Stimulated activated CD4-positive, alpha-beta T cell treated with anti-CD3 and anti-CD28 coated beads, Interleukin-2, amount 100 ng/mL, for 24 hours (primary cell): ENCODE measurements at places on chromosomes 7 and 10.

DNA sequence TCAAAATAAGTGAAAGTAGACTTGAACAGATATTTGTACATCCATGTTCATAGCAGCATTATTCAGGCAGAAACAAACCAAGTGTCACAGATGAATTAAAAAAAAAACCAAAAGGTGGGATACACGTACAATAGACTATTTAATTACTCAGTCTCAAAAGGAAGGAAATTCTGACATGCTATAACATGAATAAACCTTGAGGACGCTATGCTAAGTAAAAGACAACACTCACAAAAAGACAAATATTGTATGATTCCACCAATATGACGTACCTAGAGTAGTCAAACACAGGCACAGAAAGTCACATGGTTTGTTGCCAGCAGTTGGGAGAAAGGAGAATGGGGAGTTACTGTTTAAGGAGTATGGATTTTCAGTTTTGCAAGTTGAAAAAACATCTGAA, 18.0 kb upstream of the CFAP70 start:
- no peak for DNase-seq

- DNase-seq: no peak
Observed at GRCh38 chr10:93068411-93069244, 5.1 kb upstream of the CYP26A1 start.

DNA sequence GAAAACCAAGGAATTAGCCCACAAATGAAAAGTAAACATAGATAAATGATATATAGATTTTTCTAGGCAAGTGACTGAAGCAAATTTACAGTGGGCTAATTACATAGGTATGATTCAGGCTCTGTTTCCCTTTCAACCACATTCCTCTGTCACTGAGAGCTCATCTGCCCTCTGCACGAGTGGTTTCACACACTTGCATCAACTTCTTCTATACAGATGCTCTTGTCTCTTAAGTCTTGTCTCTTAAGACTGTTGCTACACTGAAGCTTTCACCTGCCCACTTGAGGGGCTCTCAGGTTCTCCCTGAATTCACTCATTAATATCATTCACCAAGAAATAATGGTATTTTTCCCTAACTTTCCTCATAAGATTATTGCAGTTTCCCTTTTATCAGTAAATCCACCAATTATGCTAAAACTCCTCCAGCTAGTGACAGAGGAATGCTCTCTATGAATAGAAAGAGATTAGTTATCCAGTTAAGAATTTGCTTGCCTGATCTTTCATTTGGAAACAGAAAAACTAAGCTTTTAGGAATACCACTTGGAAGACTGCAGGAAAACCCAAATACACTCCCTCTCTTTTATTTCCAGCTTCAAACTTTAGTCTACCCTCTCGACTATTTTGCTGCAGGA, 95.7 kb downstream of the ELAPOR2 start:
- no peak for DNase-seq

DNA sequence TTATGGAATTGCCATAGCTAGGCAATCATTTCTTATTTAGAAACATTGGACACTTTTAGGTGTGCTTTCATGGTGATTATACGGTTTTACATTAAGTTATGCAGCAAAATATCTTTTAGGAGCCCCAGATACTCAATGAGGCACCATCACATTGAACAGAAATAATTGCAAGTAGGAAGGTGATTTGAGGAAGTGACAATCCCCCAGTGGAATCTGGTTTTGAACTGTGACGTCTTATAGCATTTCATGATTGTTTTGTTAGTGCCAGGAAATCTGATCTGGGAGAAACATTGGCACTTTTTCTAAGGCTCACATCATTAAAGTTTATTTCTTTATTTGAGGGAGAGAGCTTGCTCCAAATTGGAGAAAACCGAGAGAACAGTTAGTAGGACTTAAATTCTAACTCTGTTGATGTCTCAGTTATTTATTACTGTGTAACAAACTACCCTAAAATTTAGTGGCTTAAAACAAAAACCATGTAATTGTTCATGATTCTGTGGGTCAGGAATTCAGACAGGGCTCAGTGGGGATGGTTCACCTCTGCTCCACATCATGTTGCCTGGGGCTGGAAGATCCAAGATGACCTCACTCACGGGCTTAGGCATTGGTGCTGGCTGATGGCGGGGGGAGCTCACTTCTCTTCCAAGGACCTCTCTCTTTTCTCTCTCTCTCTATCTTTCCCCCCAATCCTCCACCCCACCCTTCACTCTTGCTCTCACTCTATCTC, 78.2 kb upstream of the STEAP1B start:
- no peak for DNase-seq

DNA sequence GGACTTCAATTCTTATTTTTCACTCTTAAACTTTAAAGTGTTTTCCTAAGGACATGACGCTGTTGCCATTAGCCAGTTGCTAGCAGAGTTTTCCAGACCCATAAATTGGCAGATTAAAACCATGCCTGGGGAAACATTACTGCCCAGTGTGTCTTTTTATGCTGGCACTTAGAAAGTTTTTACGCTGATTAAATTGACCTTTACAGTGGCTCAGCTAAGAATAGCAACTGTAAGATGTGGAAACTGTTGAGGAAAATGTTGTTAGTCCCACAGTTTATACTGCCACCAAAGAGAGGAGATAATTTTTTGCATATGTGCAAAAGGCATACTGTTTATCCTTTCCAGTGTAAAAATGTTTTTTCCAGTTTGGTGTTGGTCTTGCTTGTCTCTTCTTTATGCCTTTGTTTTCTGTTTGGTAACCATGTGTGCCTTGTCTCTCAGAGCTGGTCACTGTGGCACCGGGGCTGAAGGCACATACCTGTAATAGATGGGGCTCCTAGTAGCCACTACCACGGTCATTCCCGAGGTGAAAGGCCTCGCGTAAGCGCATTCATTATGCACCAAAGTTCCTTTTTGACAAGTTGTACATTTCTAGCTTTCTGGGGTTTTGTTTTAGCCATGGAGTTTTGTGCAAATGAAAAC, 45.3 kb downstream of the CYP17A1 start:
- DNase-seq: no peak

DNA sequence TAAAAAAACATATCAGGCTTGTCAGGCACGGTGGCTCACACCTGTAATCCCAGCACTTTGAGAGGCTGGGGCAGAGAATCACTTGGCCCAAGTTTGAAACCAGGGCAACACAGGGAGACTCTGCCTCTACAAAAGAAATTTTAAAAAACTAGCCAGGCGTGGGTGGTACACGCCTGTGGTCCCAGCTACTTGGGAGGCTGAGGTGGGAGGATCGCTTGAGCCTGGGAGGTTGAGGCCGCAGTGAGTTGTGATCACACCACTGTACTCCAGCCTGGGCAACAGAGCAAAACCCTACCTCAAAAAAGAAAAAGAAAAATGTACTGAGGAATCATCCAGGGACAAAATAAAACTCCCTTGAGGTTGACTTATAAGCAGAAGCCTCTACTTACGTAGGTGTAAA, 149.9 kb upstream of the KLF14 start:
- DNase-seq: no peak

DNA sequence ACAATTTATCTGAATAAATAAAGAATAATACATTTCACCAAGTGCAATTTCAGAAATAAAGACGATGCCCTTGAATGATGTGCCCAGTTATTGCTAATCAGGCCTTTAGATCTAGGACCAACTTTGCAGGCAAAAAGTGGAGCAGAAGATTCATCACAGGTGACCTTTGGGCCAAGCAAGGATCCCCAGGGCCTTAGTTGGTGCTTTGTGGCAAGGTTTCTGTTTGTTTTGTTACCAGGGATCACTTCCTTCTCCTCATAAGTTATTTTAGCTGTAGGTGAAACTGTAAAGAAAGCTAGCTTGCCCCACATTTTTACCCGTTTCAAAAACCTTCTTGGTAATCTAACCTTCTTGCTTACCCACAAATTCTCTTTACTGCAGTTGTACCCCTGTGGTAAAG, 323.2 kb downstream of the NEBL start:
- DNase-seq: no peak

GRCh38 chr7:117489911-117490310, 10.1 kb downstream of the CFTR start:
- no peak for DNase-seq
